Common myeloid progenitor, CD34-positive (primary cell): ENCODE measurements at places on chromosomes 6 and 20.

DNA sequence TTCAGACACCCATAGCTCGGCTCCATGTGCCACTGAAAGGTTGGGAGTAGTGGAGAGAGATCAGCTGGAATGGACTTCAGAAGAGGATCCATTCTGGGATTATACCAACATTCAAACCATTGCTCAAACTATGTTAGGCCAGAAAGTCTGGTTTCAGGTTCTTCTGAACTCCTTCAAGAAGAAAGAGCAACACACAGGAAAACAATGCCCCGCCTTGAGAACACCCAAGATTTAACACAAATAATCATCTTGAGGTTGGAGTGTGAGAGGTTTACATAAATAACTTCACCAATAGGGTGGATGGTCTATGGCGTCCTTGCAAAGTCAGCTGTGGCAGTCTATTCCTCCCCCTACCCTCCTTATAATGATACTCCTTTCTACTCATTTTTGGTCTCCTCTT is 211.6 kb upstream of the SUPT3H start:
- no peak for DNase-seq

GRCh38 chr6:112268654-112269053 is 14.3 kb upstream of the LAMA4 start:
- DNase-seq: no peak

DNA sequence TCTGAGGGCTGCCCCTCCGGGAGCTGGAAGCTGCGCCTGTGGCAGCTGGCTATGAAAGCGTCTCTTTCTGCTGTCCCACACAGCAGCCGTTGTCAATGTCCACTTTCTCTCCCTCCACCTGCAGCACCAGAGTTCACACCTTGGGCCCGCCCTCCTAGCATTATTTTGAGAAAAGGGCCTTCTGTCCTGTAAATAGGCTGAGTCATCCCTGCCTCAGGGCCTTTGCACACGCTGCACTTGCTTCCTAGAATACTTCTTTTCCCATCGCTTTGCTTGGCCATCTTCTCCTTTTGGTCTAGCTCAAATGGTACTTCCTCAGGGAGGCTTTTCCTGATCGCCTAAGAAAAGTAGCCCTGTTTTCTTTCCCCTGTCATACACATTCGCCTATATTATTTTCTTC is 69.3 kb upstream of the ZNFX1 start:
- no peak for DNase-seq

GRCh38 chr6:67687396-67687795 is 947.7 kb upstream of the ADGRB3 start:
- no peak for DNase-seq

DNA sequence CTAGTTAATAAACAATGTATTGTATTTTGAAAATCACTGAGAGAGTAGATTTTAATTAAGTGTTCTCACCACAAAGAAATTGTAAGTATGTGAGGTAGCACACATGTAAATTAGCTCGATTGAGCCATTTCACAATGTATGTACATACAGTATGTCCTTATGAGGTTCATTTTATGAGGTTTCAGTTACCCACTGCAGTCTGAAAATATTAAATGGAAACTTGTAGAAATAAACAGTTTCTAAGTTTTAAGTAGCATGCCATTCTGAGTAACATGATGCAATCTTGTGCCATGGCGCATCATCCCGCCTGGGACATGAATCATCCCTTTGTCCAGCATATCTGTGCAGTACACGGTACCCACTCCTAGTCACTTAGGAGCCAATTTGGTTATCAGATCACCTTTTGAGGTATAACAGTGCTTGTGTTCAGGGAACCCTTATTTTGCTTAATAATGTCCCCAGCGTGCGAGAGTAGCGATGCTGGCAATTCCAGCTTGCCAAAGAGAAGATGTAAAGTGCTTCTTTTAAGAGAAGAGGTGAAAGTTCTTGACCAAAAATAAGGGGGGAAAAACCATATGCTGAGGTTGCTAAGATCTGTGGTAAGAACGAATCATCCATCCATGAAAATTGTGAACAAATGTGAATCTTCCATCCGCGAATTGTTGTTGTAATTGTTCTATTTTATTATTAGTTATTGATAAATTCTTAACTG is 64.7 kb downstream of the KCNS1 start:
- peak; percentile 33 for DNase-seq

DNA sequence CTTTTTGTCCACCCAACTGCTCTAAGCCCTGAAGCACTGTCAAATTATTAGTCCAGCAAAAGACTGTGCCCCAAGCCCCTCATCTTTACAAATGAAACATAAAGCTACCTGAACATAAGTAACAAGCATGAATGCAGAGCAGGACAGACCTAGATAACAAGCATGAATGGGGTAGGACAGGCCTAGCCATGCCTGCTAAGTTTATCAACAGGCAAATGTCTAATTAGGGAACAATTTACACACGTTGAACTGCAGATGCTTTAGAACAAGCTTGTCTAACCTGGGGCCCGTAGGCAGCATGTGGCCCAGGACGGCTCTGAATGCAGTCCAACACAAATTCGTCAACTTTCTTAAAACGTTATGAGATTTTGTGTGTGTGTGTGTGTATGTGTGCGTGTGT is 13.6 kb downstream of the FBXO30 start:
- peak; percentile 13 for DNase-seq

GRCh38 chr6:106003268-106003987 is 82.7 kb upstream of the PRDM1 start:
- DNase-seq: no peak

GRCh38 chr6:30769853-30770524 is 25.6 kb upstream of the IER3 start:
- no peak for DNase-seq

DNA sequence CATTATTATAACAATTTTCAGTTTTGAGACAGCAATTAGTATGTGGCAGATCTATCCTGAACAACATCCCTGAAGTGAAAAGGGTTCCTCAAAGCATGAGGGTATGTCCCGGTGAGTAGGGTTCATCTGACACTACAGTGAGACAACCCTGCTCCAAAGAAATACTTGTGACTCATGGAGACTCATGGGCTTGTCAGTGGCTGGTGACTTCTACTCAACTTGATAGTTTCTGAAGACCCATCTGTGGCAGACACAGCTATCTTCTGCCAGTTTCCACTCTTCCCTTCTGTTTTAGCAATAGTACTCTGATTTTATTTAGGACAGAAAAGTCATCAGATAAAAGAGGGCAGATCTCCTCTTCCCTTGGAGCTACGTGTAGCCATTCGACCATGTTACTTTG is 41.4 kb downstream of the MAP3K7 start:
- DNase-seq: no peak

DNA sequence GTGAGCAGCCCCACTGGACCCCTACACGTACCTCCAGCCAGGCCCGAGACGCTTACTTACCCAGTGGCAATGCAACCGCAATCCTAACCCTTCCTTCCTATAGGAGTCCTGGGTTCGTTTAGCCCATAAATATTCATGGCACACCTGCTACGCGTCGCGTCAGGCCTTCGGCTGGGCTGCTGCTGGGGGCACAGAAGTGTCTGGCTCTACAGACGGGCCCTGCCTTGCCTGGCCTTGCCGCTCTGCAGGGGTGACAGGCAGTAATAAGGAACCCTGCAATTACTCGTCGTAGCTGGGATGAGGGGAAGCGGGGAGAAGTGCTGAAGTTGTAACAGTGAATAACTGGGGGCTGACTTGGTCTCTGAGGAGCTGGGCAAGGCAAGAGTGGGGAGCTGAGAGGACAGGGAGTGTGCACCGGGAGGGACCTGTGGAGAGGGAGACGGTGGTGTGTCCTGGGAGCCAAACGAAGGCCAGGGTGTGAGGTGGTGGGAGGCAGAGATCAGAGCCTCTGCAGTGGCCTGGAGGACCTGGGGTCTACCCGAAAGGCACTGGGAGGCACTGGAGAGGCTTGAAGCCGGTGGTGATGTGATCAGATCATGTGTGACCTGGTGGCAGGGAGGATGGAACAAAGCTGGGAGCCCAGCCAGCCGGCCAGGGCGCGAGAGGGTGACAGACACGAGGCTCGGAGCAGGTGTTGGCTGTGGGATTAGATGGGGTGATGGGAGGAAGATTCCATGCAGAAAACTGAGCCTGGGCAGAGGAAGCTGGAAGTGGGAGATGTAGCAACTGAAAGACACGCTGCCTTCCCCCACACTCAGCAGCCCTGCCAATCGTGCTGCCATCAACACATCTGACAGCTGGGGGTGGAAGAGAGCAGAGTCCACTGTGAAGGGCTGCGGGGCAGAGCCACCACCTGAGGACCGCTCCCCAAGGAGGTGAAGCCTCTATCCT is 36.4 kb downstream of the PSMG4 start:
- DNase-seq: no peak

- DNase-seq: no peak
These were observed 624.1 kb downstream of the CD109 start for GRCh38 chr6:74320074-74320473.

DNA sequence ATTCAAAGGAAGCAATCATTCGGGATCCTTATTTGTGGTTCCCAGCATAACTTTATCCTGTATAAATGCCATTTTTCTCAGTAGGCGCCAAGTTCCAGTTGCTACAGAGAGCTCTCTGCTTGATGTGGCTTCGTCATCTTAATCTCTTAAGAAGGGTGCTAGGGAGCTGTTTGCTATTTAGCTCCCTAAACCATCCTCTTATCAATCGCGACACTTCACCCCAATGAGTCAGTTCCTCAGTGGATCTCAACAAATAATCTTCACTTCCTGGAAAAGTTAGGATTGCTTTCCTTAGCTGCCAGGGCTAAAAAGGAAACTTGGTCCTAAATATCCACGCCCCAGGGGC is 1.3 kb upstream of the NKAIN2 start:
- no peak for DNase-seq

- peak; percentile 20 for DNase-seq
These were observed 3.8 kb upstream of the STX16 start for GRCh38 chr20:58647162-58647795.

DNA sequence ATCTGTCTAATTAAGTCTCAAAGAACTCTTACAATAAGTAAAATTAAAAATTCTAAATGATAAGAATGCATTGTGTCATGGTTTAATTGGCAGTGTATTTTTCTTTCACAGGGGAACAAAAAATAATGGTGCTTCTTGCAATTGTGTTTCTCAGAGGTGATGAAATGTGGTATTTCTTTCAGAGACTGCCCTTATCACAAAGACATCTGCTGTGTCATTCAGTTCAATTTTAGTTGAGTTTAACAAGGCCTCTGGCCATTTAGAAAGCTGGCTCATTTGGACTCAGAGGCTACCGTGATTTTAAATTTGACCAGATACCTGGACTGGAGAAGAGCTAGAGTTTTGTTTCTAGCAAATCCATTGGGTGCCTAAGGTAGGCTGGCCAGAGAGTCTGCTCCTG is 23.6 kb upstream of the ZNF831 start:
- DNase-seq: peak; percentile 81

DNA sequence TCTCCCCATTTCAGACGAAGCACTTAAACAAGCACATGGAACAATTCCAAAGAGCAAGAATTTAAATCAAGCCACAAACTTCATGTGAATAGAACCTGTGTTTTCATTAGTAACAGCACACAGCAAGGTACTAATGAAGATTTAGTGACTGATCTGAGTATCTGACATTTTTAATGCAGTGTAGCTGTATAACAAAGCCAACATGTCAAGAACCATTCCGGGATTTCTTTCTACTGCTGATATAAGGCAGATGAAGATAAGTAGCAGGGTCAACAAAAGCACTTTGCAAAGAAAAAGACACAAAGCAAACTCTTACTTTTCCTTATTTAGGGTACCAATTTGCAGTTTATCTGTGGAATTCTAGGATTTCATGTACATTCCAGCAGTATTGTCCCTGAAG is 11.3 kb downstream of the SLC17A5 start:
- no peak for DNase-seq

GRCh38 chr6:111715321-111715720 is 109.6 kb upstream of the TRAF3IP2 start:
- no peak for DNase-seq

DNA sequence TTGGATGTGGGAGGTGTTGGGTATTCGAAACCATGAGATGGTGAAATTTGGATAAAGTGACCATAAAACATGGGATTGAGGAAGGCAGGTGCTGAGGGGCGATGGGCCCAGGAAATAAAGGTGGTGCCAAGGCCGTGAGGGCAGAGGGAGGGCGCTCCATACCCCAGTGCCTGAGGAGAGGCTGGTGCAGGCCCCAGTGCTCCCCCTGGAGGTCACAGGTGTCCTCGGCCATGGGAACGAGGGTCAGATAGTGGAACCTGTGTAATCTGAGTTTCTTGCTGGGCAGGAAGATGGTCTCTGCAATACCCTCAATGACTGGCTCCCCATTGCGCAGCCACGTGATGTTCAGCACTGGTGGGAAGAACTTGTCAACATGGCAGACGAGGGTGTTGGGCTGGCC is 16.2 kb downstream of the HLA-DPB1 start:
- DNase-seq: peak; percentile 72

GRCh38 chr6:169406804-169407203 is 153.2 kb upstream of the THBS2 start:
- no peak for DNase-seq

GRCh38 chr20:45092898-45093297 is 8.0 kb downstream of the KCNS1 start:
- DNase-seq: no peak

GRCh38 chr6:168347053-168347452 is 27.5 kb upstream of the DACT2 start:
- no peak for DNase-seq

DNA sequence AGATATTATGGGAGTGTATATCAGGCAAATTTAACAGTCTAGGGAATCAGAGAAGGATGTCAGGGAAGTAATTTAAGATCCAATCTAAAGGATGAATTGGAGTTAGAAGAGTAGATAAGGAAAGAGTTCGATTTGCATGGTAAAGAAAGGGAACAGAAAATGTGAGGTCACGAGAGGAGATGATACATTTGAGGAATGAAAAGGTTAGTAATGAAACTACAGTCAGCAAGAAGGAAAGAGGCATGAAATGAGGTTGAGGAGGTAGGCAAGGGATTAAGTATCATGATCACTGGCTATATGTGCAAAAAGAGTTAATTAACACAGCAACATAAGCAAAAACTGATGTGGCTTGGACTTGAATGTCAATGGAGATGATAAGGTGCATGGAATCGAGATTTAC is 22.4 kb downstream of the ZNF318 start:
- no peak for DNase-seq

GRCh38 chr6:49339096-49339495 is 124.0 kb downstream of the MMUT start:
- no peak for DNase-seq

- no peak for DNase-seq
These were observed 197.2 kb downstream of the KIF6 start for GRCh38 chr6:39527792-39528564.

- no peak for DNase-seq
These were observed 71.5 kb downstream of the SOX4 start for GRCh38 chr6:21665110-21665391.

GRCh38 chr6:126060400-126060799 is 74.1 kb downstream of the TRMT11 start:
- no peak for DNase-seq

- no peak for DNase-seq
These were observed 180.9 kb downstream of the KIF16B start for GRCh38 chr20:16392346-16392745.

GRCh38 chr20:14896569-14896968 is 559.2 kb upstream of the FLRT3 start:
- DNase-seq: no peak
